ENCODE measurements at places on chromosomes 6 and 20.
A peak's percentile ranks its signal among the peaks of the same experiment; 100 is the strongest.

DNA sequence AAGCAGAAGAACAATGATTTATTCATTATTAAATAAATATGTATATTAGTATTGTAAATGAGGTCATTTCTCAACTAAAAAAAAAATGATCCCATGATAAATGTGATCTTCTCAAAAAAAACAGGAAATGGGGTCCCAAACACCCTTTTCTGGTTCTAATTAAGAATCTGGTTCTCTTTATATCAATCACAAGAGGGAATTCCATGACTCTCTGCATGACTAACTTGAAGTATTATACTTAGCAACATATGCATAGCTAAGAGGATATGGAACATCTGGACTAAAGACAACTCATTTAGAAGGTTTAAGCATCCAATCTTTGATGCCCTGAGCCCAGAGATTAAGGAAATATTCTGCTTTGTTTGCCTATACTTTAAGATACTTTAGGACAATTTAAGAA lies 89.7 kb upstream of the EMILIN3 start:
- no peak for DNase-seq

GRCh38 chr20:44537993-44538392 lies 16.1 kb upstream of the SERINC3 start:
- DNase-seq, result no peak

DNA sequence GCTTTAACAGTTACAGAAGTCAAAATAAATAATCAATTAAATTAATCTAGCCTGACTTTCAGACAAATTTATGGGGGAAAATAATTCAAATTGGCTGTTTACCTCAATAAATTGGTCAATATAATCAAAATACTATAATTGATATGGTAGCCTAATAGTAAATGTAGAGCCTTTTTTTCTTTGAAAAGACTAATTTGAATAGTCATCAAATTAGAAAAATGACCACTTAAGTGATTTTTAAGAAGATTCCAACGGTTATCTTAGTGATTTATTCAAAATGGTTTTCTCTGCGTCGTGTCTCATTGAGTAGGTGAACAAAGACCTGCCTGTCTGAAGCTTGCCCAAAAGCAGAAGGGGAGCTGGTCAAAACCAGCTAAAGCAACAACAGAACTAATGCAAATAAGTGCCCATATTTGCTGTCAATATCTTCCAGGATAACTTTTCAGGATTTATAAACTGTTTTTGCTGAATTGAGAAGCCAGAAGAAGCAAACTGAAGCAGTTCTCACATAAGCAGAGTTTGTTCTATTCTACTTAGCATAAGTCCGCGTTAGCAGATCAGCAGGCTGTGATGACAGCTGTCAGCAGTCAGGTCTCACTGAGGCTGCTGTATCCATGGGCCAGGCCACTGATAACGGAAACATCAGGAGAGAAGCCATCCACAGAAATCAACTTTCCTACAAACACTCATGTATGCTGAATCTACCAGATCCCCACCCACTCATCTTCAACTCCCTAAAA lies 7.0 kb downstream of the RCAN2 start:
- DNase-seq, result no peak

GRCh38 chr6:150191809-150192208 lies 49.0 kb downstream of the PPP1R14C start:
- DNase-seq, result no peak

DNA sequence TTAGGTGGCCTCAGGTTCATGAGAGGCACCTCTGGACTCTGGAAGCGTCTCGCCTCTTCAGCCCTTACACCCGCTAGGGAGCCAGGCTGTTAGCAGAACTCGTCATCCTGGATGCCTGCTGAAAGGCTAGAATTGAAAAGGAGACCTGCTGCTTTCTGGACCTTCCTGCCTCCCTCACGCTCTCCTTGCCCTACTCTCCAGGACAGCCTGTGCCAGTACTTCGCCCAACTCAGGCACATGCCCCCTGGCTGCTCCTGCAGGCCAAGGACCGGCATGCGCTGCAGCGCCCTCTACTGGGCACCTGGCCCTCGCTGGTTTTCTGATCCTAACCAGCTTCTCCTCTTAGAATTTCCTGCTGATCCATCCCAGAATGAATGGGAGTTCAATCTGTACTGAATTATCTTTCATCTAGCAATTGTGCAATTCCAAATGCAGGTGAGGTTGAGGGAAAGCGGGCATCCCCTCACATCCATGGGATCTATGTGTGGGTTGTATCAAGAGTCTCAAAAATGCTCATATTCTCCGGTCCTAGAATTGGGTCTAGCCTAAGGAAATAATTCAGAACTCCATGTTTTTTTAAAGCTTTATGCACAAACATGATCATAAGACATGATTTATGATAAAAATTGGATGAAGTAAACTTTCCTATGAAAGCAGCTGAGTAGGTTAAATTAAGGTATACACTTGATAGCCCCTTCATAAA lies 78.0 kb downstream of the PTPN1 start:
- peak; percentile 87 for DNase-seq

DNA sequence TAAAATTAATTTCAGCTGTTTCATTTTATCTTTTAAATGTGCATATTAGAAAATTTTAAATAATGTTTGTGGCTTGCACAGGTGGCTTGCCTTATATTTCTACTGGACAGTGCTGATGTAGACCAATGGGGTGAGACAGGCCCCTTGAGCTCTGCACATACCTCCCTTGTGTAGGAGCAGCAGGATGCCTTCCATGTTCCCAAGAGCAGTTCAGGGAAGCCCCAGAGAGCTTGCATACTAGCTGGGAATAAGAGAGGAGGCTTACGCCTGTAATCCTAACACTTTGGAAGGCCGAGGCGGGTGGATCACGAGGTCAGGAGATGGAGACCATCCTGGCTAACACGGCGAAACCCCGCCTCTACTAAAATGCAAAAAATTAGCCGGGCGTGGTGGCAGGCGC lies 61.4 kb downstream of the RFPL4B start:
- no peak for DNase-seq

DNA sequence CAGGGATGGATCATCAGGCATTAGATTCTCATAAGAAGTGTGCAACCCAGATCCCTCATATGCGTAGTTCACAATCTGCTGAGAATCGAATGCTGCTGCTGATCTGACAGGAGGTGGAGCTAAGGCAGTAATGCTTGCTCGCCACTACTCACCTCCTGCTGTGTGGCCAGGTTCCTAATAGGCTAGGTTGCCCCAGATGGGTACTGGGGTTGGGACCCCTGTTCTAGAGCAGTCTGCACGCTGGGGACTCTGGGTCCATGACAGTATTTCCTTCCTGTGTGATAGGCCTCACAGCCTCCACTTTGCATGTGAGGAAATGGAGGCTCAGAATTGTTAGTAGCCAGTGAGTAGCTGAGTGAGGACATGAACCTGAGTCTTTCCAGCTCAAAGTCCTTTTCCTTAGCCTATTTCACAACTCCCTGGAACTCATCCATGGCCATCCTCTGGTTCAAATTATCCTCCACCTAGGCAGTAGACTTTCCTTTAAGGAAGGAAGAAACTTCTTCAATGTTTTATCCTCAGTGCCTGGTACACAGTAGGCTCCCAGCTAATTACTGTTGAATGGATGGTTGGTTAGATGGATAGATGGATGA lies 117.2 kb downstream of the SYCP2 start:
- DNase-seq, result no peak

DNA sequence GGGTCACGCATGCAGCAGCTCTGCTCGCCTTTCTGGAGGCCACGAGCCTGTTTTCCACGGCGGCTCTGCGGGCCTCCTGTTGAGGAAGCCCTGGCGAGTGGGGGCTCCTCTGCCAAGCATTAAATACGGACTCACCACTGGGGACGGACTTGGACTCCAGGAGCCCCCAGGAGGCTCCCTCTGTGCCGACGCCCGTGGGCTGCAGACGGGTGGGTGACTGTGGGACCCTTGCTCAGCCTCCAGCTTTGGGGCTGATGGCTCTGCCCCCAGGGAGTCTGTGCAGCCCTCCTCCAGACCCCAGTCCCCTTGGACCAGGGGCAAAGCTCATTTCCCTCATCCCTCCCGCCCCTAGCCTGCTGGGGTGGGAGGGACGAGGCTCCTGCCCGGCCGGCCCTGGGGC lies 236.2 kb downstream of the TAF4 start:
- no peak for DNase-seq

GRCh38 chr6:43089874-43090558 lies 13.9 kb downstream of the PTK7 start:
- no peak for DNase-seq

DNA sequence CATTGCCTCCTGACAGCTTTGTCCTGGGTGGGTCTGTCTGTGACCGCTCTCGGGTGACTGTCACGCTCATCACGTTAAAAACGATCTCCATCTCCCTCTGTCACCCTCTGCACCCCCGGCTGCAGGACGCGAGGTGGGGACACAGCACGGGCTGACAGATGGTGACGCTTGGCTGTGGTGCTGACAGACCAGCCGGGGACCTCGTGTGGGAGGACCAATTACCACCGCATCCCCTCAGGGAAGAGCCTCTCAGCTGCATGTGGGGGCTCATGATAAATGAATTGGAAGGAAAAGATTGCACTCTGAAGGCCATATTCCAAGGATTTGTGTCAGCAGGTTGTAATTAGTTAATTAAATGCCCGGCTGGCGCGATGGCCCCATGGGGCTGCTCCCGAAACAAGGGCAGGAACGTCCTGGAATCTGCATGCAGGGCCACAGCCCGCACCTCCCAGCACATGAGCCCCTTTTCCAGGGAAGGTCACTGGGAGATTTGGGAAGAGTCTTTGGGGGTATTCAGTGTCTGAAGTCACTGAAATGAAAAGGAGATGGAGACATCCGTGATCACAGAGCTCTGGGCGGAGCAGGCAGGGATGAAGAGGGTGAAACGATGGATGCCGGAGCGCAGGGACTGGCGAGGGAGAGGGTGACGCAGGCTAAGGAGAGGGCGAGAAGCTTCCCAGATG lies 87.1 kb downstream of the ERMARD start:
- DNase-seq, result no peak

GRCh38 chr20:4820806-4821518 lies 99.3 kb downstream of the PRND start:
- DNase-seq, result no peak

DNA sequence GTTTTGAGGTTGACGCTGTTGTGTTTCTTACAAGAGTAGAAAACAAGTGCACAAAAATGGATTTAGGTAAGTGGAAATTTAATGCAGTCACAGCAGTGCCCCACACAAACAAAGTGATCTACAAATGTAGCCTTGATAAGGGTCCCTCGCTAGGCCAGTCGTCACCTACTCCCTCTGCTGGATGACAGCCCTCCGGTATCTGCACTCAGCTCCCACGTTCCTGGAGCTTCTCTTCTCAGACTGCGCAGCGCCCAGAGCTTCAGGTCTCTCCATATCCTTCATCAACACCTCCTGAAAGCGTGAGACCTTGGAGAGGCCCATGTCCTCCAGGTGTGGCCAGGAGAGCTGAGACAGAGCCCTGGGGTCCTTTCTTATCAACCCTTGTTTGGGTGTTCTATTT lies 58.3 kb upstream of the MAP3K4 start:
- DNase-seq, result no peak

DNA sequence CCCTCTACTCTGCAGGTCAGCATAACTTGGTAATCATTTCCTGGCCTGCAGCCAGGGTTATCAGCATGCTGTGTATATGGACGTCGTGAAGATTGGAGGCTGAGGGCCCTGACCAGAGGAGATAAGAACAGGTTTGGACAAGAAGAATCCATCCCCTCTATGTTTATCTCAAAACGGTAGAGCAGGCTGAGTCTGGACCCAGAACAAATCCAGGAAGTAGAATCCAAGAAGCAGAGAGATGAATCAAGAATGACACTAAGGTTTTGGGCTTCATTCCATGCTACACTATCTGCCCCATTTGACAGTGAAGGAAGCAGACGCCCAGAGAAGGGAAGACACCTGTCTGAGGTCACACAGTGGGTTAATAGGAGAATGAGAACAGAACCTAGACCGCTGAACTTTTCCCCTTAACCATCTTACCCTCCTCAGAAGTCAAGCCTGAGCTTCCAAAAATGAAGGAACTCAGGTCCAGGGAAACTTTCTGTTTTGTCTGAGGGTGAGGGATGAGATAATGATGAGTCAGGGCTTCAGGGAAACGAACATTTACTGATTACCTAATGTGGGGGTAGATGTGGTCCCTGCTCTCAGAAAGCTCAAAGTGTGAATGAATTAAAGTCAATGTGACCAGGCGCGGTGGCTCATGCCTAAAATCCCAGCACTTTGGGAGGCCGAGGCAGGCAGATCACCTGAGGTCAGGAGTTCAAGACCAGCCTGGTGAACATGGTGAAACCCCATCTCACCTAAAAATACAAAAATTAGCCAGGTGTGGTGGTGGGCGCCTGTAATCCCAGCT lies 9.4 kb upstream of the COMMD7 start:
- DNase-seq, result peak; percentile 36

- no peak for DNase-seq
These were observed 22.4 kb upstream of the TASP1 start for GRCh38 chr20:13661070-13661685.

GRCh38 chr6:16819752-16820151 lies 58.5 kb upstream of the ATXN1 start:
- DNase-seq, result no peak

GRCh38 chr6:125550892-125551291 lies 198.5 kb upstream of the HEY2 start:
- no peak for DNase-seq

DNA sequence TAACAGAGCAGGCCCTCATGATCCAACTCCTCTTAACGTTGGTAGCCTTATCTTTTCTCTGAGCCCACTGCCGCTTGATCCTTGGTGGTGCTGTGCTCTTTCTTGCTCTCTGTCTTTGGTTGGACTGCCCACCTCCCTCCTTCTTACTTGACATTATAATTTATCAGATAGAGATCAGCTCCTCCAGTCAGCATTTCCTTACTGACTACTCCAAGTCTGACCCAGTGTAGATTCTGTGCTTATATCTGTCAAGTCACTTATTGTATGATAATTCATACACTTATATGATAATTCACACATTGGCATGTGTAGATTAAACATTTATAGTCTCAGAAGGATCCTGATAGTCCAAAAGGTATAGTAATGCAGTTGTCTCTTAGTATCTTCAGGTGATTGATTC lies 18.1 kb downstream of the PTPRA start:
- no peak for DNase-seq

DNA sequence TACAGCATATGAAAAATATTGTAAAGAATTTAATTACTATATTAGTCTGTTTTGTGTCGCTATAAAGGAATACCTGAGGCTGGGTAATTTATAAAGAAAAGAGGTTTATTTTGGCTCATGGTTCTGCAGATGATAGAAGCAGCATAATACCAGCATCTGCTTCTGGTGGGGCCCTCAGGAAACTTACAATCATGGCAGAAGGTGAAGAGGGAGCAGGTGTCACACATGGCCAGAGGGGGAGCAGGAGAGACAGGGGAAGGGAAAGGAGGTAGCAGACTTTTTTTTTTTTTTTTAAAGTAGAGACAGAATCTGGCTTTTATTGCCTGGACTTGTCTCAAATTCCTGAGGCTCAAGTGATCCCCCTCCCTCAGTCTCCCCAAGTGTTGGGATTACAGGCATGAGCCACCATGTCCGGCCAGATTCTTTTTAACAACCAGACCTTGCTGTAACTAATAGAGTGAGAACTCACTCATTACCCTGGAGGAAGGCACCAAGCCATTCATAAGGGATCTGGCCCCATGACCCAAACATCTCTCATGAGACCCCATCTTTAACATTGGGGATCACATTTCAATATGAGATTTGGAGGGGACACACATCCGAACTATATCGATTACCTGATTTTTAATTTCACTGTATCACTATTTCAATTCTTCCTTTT lies 64.6 kb downstream of the MAN1A1 start:
- no peak for DNase-seq

GRCh38 chr20:59751075-59751711 lies 146.9 kb downstream of the PHACTR3 start:
- DNase-seq, result peak; percentile 87
